ENCODE measurements at places on chromosomes 13 and 19.
A peak's percentile ranks its signal among the peaks of the same experiment; 100 is the strongest.

- no peak for DNase-seq
Measured at GRCh38 chr13:112861876-112862615, 107.0 kb upstream of the MCF2L start.

DNA sequence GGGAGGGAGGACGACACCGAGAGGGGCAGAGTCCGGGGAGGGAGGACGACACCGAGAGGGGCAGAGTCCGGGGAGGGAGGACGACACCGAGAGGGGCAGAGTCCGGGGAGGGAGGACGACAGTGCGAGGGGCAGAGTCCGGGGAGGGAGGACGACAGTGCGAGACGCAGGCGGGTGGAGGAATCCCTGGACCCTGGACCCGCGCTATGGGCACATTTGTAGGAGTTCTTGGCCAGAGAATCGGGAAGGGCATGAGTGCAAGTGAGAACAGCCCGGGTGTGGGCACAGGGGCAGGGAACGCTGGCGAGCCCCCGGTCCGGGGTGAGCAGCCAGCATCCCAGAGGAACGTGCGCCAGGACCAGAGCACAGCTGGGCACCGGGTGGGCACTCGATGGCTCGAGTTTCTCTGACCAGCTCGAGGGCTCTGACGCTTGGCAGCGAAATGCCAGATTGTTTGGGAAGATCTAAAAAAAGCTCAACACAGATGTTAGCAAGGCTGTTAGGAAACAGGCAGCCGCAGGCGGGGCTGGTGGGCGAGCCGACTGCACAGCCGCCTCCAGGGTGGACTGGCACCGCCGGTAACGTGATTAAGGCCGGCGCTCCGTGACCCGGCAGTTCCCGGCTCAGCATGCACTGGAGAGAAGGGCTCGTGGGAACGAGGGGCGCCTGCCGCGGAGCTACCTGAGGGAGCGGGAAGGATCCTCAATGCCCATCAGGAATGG lies 17.9 kb upstream of the C2CD4C start:
- no peak for DNase-seq

- DNase-seq: no peak
Measured at GRCh38 chr13:62088165-62088564, 672.5 kb upstream of the PCDH20 start.

- peak; percentile 77 for DNase-seq
Measured at GRCh38 chr13:23921451-23921888, 24.2 kb upstream of the C1QTNF9B start.

GRCh38 chr13:77699059-77699680 lies 1.7 kb downstream of the SLAIN1 start:
- DNase-seq: no peak

DNA sequence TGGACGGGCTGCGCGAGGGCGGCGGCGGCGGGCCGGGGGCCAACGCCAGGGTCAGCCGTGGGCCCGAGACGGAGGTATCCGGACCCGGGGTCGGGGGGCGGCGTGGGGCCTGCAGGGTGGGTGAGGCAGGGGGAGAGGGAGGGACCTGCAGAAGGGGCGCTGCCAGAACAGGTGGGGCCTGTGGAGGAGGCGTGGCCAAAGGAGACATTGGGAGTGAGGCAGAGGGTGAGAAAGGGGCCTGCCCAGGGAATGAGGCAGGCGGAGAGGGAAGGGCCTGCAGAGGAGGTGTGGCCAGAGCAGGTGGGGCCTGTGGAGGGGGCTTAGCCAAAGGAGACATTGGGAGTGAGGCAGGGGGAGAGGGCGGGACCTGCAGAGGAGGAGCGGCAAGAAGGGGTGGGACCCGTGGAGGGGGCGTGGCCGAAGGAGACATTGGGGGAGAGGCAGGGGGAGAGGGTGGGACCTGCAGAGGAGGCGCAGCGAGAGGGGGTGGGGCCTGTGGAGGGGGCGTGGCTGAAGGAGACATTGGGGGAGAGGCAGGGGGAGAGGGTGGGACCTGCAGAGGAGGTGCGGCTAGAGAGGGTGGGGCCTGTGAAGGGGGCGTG lies 4.2 kb downstream of the PRR36 start:
- DNase-seq: peak; percentile 46

DNA sequence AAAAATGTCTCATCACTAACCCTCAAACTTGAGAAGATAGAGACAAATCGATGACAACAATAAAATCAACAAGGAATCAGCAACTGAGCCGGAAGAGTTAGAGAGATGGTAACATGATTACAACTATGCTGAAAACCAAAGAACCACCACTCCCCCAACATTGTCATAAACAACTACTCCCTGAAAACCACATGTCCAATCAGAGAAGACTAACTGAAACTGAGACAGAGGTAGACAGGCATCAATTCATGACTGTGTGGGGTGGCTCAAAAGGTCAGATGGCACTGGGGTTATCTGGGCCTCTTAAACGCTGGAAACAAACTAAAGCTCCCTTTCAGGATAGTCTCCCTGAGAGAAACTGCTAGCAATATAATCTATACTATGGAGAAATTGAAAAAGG lies 488.8 kb downstream of the KCTD12 start:
- no peak for DNase-seq

GRCh38 chr13:111598747-111599146 lies 278.3 kb downstream of the TEX29 start:
- no peak for DNase-seq

GRCh38 chr13:39599842-39600241 lies 3.2 kb downstream of the LHFPL6 start:
- no peak for DNase-seq

DNA sequence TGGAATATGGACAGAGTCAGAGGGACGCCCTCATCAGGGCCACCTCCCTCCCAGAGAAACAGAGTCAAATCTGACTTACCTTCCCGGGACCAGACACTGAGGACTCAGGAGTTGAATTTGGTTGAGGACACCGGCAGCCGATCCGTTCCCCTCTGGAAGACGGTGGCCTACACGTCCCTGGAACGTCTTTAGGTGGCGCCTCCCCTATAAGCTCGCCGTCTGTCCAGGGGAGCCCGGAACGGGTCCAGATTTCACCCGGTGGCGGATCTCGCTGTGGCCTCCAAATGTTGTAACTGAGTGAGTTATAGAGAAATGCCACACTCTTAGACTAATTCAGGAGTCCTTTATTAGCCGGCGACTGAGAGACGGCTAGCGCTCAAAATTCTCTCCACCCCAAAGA lies 9.0 kb downstream of the TNFSF14 start:
- peak; percentile 29 for DNase-seq

DNA sequence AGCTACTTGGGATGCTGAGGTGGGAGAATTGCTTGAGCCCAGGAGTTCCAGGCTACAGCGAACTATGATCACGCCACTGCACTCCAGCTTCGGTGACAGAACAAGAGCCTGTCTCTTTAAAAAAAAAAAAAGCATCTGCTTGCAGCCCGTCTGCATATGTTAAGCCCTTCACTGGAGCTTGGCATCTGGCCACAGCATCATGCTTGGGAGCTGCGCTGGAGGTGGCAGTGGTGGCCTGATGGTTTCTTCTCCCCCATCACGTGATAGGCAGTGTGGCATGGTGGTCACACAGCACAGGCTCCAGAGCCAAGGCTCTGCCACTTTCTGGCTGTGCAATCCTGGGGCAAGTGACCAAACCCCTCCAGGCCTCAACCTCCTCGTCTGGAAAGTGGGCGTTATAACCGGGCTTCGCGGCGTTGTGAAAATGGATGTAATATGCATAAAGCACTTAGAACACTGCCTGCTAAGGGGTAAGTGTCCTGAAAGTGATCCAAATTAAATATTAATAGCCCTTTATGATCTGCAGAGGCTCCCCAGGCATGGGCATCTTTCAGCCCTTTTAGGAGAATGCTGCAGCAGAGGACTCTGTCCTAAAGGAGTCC lies 24.4 kb downstream of the MARK4 start:
- DNase-seq: peak; percentile 72

DNA sequence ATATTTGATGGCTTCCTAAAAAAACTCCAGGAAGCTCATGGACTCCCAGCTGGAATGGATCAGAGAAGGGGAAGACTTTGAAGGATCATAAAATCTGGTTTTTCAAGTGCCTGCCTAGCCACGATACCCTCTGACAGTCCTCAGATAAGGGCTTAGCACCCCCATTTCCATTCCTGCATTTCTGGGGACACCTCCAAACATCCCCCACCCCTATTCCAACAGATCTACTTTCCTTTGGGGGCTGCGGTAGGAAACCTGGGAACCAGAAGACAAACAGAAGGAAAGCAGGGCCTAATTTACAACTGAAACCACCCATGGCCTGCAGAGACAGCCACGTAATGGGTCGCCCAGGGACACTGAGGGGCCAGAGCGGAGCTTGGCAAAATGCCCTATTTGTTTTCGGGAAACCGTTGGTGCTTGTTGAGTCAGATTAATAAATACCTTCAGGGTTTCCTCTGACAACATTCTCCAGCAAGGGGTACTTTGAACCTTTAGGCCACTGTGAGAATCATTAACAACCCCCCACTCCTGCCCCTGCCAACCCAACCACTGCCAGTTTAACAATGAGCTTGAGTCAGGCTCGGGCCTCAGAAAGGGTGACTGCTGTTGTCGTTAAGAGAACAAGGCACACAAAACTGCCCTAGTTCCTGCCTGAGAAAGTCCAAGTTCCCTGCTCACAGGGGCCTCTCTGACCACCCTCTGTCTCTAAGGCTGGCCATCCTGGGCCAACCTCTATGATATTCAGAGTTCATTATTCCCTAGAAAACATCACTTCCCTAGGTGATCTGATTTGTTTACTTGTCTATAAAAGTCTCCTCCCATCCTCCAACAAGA lies 23.5 kb downstream of the RHPN2 start:
- DNase-seq: peak; percentile 46

GRCh38 chr13:41284512-41285288 lies 21.3 kb upstream of the MTRF1 start:
- no peak for DNase-seq

DNA sequence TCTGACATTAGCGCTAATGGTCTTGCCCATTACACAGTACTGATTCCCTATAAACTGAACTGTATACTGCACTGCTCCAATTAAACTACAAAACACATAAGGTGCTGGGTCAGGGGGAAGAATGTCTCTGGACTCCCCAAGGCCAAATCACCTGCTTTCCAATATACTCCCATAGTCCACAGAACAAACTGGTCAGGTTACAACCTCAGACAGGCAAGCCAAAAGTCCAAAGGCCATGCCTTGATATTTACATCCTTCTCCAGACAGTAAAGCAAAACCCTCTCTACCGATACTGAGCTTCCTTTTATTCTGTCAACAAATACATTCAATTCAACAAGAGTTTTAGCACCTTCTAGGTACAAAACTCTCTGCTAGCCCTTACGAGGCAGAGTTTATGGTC lies 8.9 kb downstream of the ZNF541 start:
- DNase-seq: no peak

GRCh38 chr19:2048959-2049740 lies 1.9 kb downstream of the MKNK2 start:
- DNase-seq: no peak

DNA sequence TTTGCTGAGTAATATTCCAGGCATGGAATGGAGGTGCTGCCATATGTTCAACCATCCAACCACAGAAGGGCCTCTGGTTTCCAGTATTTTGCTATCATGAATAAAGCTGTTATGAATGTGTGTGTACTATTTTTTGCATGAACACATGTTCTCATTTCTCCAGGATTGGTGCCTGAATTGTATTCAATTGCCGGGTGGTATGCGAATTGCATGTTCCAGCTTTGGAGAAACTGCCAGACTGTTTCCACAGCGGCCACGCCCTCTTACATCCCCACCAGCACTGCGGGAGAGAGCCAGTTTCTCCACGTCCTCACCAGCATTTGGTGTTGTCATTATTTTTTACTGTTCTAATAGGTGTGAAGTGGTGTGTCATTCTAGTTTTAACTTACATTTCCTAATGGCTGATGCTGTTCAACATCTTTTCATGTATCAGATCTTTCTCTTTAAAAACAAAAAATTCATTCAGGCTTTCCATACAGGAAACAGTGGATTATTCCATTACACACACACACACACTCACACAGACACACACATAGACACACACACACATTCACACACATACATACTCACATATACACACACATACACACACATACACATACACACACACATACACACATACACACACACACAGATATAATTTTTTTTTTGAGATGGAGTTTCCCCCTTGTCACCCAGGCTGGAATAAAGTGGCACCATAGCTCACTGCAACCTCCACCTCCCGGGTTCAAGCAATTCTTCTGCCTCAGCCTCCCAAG lies 154.1 kb downstream of the PTPRS start:
- no peak for DNase-seq

GRCh38 chr19:5697890-5698634 lies 8.0 kb downstream of the RPL36 start:
- no peak for DNase-seq

- DNase-seq: no peak
Measured at GRCh38 chr13:99296398-99296797, 10.8 kb downstream of the GPR183 start.

GRCh38 chr19:31266731-31267130 lies 82.5 kb downstream of the TSHZ3 start:
- DNase-seq: no peak

DNA sequence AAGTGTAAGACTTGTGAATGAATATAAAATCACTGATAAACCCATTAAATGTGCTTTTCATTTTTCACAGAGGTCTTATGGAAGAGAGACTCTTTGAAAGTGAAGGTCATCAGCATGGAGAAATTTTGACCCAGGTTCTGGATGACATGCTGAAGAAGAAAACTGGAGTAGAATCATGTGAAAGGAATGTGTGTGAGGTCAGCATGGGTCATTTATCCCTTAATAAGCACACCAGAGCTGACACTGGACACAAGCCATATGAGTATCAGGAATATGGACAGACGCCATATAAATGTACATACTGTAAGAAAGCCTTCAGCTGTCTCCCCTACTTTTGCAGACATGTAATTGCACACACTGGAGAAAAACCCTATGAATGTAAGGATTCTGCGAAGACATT lies 29.0 kb downstream of the ZNF20 start:
- DNase-seq: no peak

GRCh38 chr13:76646946-76647345 lies 239.3 kb downstream of the KCTD12 start:
- no peak for DNase-seq

DNA sequence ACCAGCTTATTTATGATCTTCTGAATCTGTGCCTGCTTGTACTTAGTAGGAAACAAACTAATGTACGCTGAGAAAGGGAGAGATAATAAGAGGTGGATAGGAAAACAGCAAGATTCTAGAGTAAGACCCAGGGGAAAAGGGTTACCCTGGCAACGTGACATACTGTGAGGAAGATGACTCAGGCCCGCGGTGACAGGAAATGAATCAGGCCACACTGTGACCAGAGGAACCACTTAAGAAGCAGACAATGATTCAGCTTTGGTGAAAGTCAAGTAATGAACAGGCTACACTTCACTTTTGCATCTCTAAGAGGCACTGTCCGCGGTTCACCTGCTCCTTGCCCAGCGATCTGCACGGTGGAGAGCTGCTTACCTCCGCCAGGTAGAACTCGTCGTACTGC lies 158.2 kb downstream of the NALCN start:
- DNase-seq: no peak

- no peak for DNase-seq
Measured at GRCh38 chr19:14434543-14435319, 1.6 kb downstream of the PKN1 start.

- no peak for DNase-seq
Measured at GRCh38 chr13:66506051-66506777, 723.9 kb downstream of the PCDH9 start.

DNA sequence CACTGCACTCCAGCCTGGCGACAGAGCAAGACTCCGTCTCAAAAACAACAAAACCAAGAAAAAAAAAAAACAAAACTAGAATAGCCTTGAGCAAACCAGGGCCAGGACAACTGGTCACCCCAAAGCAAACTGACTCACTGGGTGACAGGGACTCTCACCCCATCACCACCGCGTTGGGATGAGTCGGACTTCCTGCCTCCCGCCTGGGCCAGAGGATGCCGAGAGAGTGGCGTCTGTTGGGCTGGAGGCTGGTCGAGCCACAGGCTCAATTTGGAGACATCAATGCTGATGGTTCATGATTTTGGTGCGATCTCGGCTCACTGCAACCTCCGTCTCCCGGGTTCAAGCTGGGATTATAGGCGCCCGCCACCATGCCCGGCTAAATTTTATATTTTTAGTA lies 11.6 kb downstream of the TMPRSS9 start:
- DNase-seq: no peak
